ENCODE measurements at places on chromosomes 12 and 14.

DNA sequence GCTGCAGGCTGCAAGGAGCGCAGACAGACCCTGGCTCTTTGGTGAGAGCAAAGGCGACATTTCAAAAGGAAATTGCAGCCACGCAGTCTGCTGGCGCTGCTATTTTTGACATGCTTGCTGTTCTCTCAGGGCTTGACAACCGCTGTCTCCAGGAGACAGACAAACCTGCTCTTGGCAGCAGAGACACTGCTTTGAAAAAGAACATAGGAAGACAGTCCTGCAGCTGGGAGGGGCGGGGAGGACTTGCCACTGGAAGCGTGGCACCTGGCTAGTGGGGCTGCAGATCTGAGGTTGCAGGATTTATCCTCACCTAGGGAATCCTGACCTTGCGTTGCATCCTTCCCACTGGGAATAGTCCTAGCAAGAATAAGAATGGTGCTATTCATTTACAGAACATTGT lies 91.8 kb upstream of the KCNA1 start:
- no peak for DNase-seq

DNA sequence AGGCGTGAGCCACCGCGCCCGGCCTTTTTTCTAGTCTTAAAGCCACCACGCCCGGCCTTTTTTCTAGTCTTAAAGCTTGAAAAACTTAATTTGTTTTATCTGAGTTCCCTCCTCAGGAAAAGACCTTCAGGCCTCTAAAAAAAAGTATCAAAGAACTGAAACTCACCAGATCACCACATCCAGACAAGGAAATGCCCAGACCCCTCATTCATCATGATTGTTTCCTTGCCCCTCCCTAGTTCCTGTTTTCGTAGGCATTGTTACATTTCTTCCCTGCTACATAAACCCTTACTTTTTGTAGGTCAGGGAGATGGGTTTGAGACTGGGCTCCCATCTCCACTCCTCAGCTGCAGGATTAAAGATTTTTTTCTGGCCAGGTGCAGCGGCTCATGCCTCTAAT lies 21.1 kb upstream of the VWF start:
- DNase-seq, result peak; percentile 77

DNA sequence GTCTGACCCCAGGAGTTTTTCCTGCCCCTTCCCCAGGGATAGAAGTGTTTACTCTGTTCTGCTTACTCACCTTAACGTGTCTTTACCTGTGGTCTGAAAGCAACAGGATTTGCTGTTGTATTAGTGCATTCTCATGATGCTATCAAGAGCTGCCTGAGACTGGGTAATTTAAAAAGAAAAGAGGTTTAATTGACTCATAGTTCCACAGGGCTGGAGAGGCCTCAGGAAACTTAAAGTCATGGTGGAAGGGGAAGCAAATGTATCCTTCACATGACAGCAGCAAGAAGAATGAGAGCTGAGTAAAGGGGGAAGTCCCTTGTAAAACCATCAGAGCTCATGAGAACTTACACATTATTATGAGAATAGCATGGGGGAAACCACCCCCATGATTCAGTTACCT lies 240.4 kb downstream of the SNAPC1 start:
- DNase-seq, result peak; percentile 63

DNA sequence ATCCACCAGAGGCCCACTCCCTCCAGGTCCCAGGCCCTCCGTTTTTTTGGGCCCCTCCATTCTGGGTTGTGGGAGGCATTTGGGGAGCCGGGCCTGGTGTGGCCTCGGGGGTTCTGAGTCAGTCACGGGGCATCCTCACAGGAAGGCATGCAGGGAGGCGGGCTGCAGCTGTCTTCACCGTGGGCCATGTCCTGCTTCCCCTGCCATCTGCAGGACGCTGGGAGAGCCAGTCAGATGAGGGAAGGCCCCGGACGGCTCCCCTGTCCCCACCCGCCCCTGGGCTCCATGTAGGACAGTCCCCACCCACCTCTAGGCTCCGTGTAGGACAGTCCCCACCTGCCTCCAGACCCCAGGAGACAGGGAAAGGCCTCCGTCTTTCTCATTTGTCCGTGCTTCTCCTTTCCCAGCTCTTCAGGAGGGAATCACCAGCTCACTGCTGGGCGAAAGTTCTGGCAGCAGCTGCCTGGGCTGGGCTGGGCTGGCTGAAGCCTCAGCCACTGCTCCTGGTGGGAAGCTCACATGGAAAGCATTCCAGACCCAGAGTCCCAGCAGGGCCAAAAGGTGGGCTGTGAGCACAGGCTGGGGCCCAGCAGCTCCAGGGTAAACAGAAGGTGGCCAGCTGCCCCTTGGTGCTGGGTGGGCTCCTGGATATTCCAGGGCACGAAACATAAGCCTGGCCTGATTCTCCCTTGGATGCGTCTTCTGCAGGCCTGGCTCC lies 217.8 kb downstream of the KIF26A start:
- DNase-seq, result no peak

DNA sequence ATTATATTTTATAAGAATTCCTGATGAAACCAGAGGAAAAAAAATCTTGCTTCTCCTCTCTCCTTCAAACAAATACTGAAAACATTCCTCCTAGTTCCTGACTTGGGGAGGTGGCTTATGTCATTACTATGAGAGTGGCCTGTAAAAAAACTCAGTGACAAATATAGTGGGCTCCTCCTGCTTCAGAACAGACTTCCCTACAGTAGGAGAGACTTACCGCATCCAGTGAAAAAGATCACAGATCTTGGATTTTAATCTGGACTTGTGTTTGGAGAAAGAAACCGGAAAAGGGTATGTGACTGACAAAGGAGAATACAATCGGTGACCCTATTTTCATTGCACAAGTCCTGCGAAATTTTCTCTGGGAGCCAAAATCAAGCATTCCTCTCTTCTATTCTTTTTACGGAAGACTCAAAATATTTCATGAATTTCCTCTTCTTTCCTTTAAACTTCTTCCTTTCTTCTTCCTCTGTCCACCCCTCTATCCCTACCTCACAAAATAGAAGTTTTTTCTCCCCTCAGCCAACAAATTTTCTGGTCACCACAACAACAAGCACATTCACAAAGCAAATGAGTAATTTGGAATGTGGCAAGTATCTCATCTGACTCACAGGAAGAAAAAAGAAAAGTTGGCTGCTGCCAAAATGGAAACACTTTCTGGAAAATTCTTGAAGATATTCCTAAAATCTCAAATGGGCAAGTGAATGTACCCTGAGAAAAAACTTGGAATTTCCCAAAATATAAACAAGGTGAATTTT lies 185.1 kb upstream of the CDKN3 start:
- DNase-seq, result no peak

DNA sequence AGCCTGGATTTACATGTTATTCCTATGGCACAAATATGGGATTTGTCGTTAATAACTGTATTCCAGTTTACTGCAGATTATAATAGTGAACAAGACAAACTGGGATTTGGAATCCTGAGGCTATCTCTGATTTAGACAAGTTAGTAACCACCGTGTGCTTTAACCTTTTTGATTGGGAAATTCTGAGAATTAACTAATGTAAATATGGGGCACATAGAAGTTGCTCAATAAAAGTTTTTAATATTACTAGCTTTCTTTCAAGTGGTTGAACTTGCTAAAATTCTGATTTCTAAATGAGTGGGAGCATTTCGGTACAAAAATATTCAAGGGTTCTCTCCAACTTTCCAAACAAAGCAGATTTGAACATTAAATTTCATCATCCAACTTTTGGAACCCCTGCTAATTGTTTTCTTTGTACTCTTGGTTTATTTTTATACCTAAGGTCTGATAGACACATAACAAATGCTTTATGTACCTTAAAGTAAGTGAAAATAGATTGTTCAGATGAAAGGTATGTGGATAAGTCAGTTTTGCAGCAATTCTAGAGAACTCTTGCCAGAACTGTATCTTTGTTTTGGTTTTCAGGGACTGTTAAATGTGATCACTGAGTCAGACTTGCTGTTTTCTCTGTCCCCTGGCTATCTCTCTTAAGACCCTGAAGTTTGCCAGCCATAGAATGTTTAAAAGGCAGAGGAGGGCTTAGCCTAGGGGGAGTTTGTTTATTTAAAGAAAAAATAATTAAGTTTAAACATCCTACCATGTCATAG lies 57.5 kb downstream of the FRS2 start:
- DNase-seq, result no peak

DNA sequence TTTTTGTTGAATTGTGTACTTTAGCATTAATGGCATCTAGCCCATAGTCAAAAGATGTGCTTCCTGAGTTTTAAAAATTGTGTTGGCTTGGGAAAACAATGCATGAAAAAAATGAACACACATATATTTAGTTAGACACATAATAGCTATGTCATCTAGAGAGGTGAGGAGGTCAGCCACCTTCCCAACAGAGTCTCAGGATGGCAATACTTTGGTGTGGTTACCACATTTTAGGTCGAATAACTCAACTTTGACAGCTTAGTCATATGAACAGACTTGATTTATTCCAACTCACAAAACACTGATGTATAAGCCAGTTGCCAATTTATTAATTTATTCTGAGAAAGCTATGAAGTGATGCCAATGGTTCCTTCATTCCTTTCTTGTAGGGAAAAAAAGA lies 114.0 kb downstream of the ETNK1 start:
- no peak for DNase-seq
